ENCODE measurements at places on chromosomes 6 and 20.

GRCh38 chr6:109467696-109468095, 12.1 kb upstream of the MICAL1 start:
- H3K27ac ChIP-seq, result no peak overlapping the region
- no peak overlapping the region for H3K4me3 ChIP-seq
- peaks cover 39% of the 10 kb centered on the region for H3K36me3 ChIP-seq
- H3K4me1 ChIP-seq, result no peaks in the 10 kb centered on the region
- DNase-seq, result no peak

- DNase-seq, result no peak
- no peaks in the 10 kb centered on the region for H3K27me3 ChIP-seq
- H3K27ac ChIP-seq, result no peak overlapping the region
- no peak overlapping the region for H3K4me3 ChIP-seq
- H3K4me1 ChIP-seq, result peaks cover 6% of the 10 kb centered on the region
Measured at GRCh38 chr6:111534231-111534751, 51.3 kb upstream of the REV3L start.

DNA sequence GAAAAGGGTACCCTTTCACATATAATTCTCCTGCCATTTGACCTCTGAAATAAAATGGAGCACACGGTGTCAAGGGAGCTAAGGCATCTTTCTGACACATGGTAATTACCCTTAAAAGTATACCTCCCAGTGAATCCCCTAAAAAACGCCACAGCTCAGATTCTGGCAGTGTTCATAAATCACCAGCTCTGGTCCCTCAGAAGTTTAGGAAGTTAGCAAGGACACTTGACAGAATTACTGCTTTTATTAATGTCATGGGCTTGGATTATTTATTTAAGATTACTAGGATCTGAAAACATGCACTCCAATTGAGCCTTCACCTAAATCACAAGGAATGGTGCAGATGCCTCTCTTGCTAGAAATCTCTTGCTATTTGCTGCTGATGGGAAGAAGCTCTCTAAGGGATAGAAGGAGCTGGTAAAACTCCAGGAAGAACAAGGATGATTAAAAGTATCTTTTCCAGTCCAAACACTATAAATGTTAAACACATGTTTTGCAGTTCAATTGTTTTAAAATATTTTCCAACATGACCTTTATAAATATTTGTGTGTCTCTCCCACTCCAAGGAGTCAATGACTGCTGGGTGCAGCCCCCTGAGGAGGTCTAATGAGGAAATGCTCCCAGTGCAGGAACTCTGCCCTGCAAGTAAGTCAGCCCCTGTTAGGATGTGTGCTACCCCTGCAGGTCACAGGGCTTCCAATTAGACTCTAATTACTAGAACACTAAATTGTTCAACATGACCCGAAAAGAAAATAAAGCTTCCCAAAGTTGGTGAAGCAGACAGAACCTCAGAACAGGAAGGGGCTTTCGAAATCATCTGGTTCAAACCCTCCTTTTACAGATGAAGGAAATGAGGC, 230.3 kb downstream of the TFAP2A start:
- no peaks in the 10 kb centered on the region for H3K4me1 ChIP-seq
- H3K27me3 ChIP-seq, result no peaks in the 10 kb centered on the region
- H3K36me3 ChIP-seq, result no peaks in the 10 kb centered on the region
- no peak overlapping the region for H3K4me3 ChIP-seq
- DNase-seq, result no peak
- H3K27ac ChIP-seq, result no peak overlapping the region

GRCh38 chr6:130765181-130765727, 62.0 kb upstream of the SMLR1 start:
- DNase-seq, result no peak
- H3K27me3 ChIP-seq, result no peaks in the 10 kb centered on the region
- H3K4me3 ChIP-seq, result no peak overlapping the region

- H3K27ac ChIP-seq, result no peak overlapping the region
- no peak for DNase-seq
Measured at GRCh38 chr6:27053738-27054137, 193.8 kb upstream of the PRSS16 start.

- H3K27me3 ChIP-seq, result no peaks in the 10 kb centered on the region
- H3K4me1 ChIP-seq, result no peaks in the 10 kb centered on the region
- H3K36me3 ChIP-seq, result no peaks in the 10 kb centered on the region
- DNase-seq, result no peak
Measured at GRCh38 chr6:165556116-165556843, 106.8 kb downstream of the PDE10A start.
